ENCODE measurements at places on chromosomes 16 and 17.

GRCh38 chr16:57386381-57386951, 14.2 kb downstream of the CX3CL1 start:
- DNase-seq = no peak

- no peak for DNase-seq
These were observed 38.0 kb upstream of the DHX40 start for GRCh38 chr17:59527325-59527917.

- DNase-seq = no peak
These were observed 25.9 kb downstream of the TNRC6A start for GRCh38 chr16:24755201-24755874.

DNA sequence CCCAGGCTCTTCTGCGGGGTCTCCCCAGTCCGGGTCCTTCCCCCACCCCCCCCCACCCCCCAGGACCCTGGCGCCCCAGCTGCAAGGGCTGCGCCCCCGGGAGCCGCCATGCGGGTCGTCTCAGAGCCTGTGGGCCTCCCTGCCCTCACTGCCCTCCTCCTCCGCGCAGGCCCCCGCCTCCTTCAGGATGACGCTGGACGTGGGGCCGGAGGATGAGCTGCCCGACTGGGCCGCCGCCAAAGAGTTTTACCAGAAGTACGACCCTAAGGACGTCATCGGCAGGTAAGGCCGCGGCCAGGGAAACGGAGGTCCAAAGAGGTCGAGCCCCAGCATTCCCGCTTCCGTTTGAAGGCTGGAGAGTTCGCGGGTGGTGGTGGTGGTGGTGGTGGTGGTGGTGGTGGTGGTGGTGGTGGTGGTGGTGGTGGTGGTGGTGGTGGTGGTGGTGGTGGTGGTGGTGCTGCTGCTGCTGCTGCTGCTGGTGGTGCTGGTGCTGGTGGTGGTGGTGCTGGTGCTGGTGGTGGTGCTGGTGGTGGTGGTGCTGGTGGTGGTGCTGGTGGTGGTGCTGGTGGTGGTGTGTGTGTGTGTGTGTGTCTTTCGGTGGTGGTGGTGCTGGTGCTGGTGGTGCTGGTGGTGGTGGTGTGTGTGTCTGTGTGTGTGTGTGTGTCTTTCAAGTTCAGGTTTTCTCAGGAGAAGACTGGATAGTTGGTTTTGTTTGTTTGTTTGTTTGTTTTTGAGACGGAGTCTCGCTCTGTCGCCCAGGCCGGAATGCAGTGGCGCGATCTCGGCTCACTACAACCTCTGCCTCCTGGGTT, 615 bp downstream of the PHKG2 start:
- no peak for DNase-seq

GRCh38 chr16:27954191-27954590, 109.3 kb downstream of the GSG1L start:
- DNase-seq = no peak

GRCh38 chr17:47622180-47622549, 27.6 kb upstream of the KPNB1 start:
- no peak for DNase-seq

GRCh38 chr16:49776085-49776595, 79.8 kb downstream of the ZNF423 start:
- DNase-seq = no peak

DNA sequence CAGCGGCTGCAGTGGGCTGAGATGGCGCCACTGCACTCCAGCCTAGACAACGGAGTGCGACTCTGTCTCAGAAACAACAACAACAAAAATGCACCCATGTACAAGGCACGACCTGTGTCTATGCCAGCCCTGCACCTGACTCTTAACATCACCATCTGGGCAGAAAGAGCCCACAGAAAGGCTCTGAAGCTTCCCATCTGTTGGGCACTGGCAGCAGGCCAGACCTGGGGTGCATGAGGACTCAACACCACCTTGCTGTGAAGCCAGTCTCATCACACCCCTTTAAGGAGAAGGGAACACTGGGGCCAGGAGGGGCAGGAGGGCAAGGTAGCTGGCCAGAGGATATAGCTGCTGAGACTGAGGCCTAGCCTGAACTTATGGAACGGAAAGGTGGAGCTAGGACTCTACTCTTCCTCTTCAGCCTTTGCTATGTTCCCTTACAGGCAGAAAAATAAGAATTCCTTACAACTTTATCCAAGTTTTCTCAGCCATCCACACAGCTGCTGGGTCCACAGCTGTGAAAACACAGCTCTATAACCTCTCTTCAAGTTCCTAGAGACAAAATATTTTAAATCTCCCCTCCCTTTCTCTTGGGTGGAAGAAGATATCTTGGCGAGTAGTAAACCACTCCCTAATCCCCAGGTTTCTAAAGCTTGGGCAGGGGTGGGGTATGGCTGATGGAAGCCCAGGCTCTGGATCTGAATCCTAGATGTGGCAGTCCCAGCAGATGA, 2.8 kb downstream of the ELOB start:
- no peak for DNase-seq

- DNase-seq = no peak
These were observed 86.5 kb downstream of the ENGASE start for GRCh38 chr17:79160980-79161636.

- no peak for DNase-seq
These were observed at the start of gene KCNJ16 for GRCh38 chr17:70074956-70075355. TSS of gene KCNJ16 (plus strand) at chr17:70075225. CDS start at chr17:70132088, 56,863 bp downstream.
